ENCODE measurements at places on chromosomes 4 and X. TPM values are rescaled to one million over a fixed set of nuclear protein-coding genes. Genes with fewer than 3 reads are reported as not detected.
A peak's percentile ranks its signal among the peaks of the same experiment; 100 is the strongest.

- H3K36me3 ChIP-seq = no peaks in the 10 kb centered on the region
- H3K27ac ChIP-seq = no peak within 1 kb of the TSS
- H3K4me3 ChIP-seq = peak within 1 kb of the TSS; percentile 80
- peaks cover 6% of the 10 kb centered on the region for H3K4me1 ChIP-seq
- no peaks in the 10 kb centered on the region for H3K27me3 ChIP-seq
Measured at GRCh38 chrX:96684339-96685209, at the start of gene DIAPH2. Gene DIAPH2, plus strand, starts transcription at chrX:96684842.

- no peaks in the 10 kb centered on the region for H3K27me3 ChIP-seq
- DNase-seq = no peak
- H3K4me3 ChIP-seq = no peak overlapping the region
- H3K4me1 ChIP-seq = peaks cover 8% of the 10 kb centered on the region
Measured at GRCh38 chr4:120064887-120065286, 1.8 kb downstream of the MAD2L1 start.

- no peaks in the 10 kb centered on the region for H3K27me3 ChIP-seq
- H3K27ac ChIP-seq = no peak overlapping the region
Measured at GRCh38 chr4:87153078-87153870, 67.1 kb downstream of the KLHL8 start.

DNA sequence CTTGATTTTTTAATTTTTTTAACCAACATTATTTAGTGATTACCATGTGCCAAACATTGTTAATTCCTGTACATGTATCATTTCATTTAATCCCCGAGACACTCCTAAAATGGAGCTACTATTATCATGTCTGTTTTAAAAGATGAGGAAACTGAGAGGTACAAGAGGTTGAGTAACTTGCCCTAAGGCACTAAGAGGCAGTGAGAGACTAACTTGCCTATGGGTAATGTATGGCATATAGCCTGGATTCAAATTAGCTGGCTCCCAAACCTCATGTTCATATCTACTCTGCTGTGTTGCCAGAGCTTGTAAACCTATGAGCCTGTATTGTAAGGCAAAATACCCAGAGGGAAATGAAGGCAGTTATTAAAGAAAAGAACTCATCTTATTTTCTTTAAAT, 443.6 kb downstream of the IL15 start:
- no peaks in the 10 kb centered on the region for H3K36me3 ChIP-seq
- H3K27ac ChIP-seq = no peak overlapping the region
- no peaks in the 10 kb centered on the region for H3K27me3 ChIP-seq
- DNase-seq = no peak

Gene SLC26A1
- not detected for total RNA-seq

DNA sequence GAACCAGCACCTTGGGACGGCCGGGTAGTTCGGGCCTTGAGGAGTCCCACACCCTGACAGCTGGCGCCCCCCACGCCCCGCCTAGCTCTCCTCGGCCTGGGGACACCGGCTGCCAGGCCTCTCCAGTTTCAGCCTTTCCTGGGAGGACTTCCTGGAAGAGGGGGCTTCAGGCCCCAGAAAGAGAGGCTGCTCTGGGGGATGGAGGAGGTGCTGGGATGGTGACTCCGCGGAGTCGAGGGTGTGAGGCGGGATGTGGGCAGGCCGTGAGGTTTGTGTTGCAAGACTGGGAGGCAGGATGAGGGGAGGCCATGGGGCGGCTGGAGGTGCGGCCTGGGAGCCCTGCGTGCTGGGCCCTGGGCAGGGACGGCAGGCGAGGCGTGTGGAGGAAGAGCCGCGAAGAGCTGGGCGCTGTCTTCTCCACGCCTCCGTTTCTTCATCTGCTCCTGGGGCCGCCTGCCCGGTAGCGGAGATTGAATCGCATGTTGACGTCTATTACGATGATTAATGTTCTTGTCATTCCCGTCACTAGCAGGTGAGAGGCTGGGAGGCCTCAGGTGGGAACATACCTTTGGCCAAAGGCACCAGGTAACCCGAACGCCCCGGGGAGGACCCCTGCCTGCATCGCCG, 918 bp upstream of the FGFRL1 start:
- H3K27me3 ChIP-seq = peaks cover 22% of the 10 kb centered on the region
- DNase-seq = no peak
- no peak overlapping the region for H3K27ac ChIP-seq
- H3K36me3 ChIP-seq = no peaks in the 10 kb centered on the region
- peaks cover 12% of the 10 kb centered on the region for H3K4me1 ChIP-seq
